COR-L47 (cell line): ENCODE measurements at places on chromosomes 2 and 18.

GRCh38 chr18:24586662-24587360 lies 126.4 kb downstream of the HRH4 start:
- no peak for DNase-seq

DNA sequence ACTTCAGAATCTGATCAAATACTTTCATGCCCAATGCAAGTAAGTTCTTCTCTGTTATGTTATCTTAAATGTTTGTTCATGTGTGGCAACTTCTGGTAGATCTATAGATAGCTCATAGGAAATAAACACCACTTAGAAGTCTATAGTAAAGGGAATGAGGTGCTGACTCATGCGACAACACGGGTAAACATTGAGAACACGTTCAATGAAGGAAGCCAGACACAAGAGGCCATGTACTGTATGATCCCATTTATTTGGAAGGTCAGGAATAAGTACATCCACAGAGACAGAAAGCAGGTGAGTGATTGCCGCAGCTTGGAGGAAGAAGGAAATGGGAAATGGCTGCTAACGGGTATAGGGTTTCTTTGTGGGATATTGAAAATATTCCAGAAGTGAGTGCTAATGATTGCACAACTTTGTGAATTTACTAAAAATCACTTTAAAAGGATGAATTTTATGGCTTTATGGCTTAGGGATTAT lies 95.4 kb downstream of the ITGB1BP1 start:
- DNase-seq: no peak

- DNase-seq: no peak
Measured at GRCh38 chr2:24448797-24449196, 42.3 kb upstream of the NCOA1 start.

- DNase-seq: no peak
Measured at GRCh38 chr2:2527148-2527547, 196.1 kb upstream of the MYT1L start.

DNA sequence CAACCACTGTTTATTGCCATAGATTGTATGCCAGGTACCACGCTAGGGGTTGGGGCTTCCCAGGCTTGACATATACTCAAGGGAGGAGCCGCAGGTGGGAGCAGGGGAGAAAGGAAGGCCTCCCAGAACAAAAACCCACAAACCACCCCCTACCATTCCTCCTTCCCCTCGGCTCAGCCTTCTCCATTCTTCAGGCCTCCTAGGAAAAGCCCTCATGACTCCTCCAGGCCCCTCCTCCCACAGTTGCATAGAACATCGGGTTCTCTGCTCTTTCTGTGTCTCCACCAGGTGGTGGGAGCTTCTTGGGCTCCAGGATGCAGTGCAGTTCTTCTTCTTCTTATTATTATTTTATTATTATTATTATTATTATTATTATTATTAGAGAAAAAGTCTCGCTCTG lies 80.3 kb downstream of the ZFP36L2 start:
- DNase-seq: no peak

GRCh38 chr2:237895544-237896506 lies 36.4 kb downstream of the RAMP1 start:
- peak; percentile 74 for DNase-seq

- DNase-seq: no peak
Measured at GRCh38 chr2:241072553-241073165, 29.4 kb downstream of the MTERF4 start.

- no peak for DNase-seq
Measured at GRCh38 chr18:79447703-79448367, 52.1 kb downstream of the NFATC1 start.

DNA sequence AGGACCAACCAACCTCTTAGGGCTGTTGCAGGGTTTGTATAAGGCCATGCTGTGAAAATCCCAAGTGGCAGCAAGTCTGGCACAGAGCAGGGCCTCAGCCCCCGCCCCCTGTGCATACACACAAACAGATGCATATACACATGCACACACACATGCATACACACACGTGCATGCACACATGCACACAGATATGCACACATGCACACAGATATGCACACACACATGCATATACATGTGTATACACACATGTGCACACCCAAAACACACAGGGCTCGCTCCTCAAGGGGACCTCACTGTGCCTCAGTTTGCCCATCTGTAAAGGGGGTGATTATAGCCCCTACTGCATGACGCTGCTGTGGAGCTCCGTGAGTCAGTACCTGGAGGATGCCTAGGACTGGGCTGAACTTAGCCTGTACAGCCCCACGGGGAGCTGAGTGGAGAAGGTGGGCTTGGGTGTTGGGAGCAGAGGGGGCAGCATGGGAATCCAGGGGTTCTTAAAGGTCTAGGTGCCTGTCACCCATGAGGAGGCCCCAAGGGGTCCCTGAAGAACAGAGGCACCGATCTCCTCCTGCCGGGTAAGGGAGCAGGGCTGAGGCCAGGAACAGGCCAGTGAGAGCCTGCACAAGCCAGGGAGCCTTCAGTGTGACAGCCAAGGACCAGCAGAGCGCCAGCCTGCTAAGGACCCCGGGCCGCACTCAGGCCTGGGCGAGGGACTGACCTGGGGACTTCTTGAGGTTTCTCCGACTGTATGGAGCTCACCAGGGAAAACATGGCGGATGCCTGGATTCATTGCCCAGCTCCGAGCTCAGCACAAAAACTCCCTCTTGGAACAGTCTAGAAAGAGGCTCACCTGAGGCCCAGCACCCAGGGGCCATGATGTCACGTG lies 24.0 kb upstream of the ALPI start:
- no peak for DNase-seq

DNA sequence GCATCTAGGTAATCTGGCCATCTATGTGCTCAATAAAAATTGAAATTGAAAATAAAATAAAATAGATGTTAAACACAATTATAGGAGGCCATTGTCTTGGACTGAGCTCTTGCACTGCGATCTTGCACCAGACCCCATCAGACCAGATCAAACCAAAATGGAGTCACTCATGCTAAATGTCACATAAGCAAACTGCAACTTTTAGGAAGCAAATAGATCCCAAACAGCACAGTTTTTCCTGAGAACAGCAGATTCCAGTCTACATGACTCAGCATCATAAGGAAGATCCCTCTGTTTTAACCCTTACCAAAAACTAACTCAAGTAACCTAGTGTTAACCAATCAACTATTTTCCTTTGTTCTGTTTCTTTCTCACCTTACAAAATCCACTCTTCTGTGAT lies 57.7 kb upstream of the LRP1B start:
- DNase-seq: no peak

DNA sequence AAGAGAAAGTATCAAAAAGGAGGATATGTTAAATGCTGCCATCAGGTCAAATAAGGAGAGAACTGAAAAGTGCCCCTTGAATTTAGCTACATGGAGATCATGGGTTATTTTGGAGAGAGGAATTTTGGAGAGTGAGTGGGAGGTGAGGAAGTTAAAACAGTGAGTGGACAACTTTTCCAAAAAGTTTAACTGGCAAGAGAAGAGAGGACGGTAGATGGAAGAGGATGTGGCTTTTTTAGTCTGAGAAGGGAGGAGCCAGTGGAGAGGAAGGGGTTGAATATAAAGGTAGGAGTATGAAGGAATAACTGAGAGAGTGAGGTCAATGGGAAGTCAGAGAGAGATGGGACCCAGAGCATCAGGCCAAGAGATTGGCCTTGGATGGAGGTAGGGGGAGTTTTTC lies 62.5 kb upstream of the NFE2L2 start:
- DNase-seq: no peak

DNA sequence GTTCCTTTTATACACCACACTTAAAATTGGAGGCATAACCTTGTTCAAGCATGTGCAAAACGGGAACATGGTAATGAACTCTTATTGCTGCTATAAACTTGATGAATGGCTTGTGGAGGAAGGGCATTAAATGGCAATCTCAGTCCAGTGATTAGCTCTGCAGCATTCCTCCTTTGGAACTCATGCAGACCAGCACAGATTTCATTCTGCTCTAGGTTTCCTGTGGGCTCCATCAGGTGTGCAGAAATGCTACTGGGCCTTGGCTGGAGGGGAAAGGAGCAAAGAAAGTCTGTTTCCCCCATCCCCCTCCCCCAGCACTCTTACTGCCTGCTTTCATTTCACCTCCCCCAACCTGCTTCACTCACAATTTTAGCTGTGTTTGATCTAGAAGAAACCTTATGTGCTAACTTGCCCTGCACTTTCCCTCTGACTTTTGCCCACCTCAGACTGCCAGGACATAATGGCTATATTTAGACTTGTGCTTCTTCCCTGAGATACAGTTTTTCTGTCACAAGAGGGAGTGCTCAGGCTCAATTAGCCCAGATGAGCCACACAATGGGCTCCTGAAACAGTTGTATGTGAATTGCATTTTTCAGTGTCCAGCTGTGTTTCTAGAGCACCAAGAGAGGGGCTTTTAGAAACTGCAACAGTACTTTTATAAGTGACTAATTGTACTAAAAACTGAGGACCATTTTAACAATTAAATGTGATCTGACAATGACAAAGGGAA lies 109.8 kb downstream of the FSHR start:
- peak; percentile 80 for DNase-seq

DNA sequence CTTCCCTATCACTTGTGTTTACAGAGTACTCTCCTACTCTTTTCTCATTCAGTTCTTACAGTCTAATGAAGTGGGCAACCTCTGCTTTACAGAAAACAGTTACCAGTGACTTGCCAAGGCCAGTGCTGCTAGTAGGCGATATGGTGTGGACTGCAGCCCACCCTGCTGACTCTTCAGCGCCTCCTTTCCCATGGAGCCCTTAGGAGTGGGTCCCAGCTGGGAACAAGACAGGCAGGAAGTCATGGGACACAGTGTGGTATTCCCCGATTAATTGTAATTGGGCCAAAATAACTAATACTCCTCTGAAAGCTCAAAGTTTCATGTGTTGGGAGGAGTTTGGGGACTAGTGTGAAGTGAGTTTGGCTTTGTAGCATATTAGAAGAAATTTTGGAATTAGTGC lies 120.1 kb upstream of the EML6 start:
- no peak for DNase-seq

DNA sequence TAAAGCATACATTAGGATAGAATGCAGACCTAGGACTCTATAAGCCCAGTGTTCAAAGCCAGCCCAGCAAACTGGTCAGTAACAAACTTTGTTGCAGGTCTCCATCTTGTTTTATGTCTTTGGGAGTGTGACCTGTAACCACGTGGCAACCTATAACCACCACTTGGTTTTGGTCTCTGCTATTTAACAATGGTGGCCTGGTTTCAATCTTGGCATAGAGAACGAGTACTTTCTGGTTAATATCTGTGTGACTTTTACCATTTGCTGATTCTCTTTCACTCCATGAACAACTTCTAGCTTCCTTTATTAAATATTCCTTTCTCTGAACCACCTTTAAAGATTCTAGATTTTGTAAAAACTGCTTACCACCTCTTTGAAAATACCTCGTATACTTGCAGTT lies 118.5 kb downstream of the KCNS3 start:
- DNase-seq: no peak

DNA sequence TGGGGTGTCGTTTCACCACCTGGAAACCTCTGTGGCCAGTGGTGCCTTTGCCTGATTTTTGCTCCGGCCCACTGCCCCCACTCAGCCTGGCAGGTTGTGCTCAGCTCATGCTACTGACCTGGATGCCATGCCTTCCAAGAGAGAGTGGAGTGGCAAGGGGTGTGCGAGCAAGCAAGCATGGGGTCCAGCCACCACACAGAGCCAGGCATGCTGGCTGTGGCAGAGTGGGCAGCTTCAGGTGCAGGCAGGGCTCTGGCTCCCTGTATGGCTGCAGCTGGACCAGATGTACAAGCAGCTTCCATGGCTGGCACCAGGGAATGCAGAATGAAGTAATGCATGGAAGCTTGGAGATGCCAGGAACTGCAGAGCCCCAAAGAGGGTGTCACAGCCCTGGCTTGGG lies 620.5 kb upstream of the SETBP1 start:
- no peak for DNase-seq

DNA sequence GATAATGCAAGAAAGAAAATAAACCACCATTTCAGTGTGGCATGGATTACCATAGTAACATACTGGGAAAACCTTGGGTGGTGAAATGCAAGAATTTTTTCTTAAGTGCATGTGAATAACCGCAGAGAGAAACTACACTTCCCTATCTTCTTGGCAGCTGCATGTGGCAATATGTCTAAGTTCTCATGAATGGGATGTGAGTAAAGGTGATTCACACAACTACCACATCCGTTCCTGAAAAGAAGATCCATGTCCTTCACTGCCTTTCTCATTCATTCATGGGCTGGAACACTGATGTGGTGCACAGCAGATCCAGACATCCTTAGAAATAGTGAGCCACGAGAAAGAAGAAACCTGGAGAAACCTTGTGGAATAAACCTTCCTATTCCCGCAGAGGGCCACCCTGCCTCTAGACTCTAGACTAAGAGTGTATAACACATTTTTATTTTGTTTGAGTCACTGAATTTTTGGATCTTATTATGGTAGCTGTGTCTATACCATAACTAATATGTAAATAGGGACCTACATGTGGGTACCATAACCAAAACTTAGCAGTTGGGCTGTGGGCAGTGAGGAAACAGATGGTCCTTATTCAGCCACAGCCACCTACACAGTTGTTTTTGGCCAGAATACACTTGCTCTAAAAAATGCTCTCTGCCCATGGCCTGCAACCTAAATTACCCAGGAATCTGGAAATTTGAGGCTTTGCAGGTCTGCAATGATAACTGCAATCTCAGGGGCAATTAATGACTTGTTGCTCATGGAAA lies 573.3 kb downstream of the LRP1B start:
- no peak for DNase-seq

- DNase-seq: no peak
Measured at GRCh38 chr2:118061135-118061955, 26.9 kb upstream of the INSIG2 start.

DNA sequence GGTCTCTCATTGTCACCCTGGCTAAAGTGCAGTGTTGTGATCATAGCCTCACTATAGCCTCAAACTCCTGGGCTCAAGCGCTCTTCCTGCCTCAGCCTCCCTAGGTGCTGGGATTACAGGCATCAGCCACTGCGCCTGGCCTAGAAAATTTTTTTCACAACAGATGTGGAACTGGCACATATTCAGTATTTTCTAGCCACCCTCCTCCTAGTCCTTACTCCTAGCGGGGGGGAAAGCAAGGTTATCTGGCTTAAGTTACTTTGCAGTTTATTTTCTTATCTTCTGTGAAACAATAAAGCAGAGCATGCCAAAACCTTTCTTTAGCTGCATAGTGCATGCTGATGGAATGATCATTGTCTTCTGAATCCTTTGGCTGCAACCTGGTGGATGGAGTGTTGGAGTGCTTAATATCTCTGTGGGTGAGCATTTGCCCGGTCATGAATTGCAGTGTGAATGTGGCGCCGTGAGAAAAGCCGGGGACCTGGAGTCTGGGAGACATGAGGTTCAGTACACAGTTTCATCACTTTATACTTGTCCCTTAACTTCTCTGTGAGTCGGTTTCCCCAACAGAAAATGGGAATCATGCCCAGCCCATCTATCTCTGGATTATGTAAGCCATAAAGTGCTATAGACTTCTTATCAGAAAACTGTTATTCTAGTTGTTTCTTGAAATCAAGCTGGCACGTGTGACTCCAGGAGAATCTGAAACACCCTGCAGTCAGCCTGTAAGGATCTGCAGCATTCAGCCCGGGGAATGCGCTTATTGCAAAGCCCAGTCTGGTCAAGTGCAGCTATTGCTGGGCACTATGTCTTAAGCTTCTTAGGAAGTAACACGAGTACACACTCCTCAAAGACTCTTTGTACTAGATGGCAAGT lies 38.2 kb upstream of the MAP3K20 start:
- no peak for DNase-seq

GRCh38 chr2:33015421-33016142 lies 68.8 kb downstream of the LTBP1 start:
- no peak for DNase-seq
